Kidney capillary endothelial cell (primary cell): ENCODE measurements at places on chromosomes 12 and 14.
A peak's percentile ranks its signal among the peaks of the same experiment; 100 is the strongest.

DNA sequence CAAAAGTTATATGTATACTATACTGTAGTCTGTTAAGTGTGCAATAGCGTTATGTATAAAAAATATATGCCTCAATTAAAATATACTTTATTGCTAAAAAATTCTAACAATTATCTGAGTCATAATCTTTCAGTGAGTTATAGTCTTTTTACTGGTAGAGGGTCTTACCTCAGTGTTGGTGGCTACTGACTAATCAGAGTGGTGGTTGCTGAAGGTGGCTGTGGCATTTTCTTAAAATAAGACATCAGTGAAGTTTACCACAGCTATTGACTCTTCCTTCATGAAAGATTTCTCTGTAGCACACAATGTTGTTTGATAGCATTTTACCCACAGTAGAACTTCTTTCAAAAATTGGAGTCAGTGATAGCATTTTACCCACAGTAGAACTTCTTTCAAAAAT, 23.4 kb downstream of the POLR3B start:
- no peak for DNase-seq

- no peak for DNase-seq
Measured at GRCh38 chr14:56815745-56816144, 5.5 kb upstream of the OTX2 start.

GRCh38 chr14:29236848-29237247, 470.3 kb downstream of the FOXG1 start:
- peak; percentile 94 for DNase-seq

DNA sequence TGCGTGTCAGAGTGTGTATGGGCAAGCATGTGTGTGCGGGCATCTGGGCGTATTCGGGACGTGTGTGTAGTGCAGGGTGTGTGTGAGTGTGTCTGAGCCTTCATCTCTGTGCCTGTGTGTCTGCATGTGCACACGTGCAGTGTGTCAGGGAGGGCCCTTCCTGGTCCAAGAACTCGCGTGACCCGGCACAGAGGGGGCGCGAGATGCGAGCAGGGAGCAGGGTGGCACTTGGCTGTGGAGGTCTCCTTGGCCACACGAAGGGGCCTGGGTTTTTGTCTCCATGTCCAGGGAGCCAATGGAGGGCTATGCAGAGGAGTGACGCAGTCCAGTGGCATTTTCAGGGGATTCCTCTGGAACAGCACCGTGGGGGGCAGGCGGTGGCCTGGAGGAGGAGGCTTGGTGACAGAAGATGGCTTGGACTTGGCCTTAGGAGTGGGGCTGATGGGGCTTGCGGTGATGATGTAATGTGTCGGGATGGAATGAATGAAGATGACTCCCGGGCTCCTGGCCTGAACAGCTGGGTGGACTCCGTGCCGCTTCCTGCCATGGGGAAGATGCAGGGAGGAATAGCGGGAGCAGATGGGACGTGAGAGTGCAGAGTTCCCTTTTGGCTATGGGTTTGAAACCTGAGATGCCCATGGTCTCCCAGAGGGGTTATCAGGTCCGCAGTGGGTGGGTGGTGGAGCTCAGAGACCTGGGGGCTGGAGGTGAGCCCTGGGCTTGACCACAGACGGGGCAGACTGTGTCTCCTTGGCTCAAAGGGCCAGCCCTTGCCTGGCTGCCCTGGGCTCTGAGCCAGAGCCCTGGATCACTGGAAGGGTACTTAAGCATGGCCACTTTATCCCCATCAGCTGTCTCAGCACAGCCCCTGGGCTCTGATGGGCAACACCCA, 208.3 kb downstream of the PHETA1 start:
- no peak for DNase-seq

DNA sequence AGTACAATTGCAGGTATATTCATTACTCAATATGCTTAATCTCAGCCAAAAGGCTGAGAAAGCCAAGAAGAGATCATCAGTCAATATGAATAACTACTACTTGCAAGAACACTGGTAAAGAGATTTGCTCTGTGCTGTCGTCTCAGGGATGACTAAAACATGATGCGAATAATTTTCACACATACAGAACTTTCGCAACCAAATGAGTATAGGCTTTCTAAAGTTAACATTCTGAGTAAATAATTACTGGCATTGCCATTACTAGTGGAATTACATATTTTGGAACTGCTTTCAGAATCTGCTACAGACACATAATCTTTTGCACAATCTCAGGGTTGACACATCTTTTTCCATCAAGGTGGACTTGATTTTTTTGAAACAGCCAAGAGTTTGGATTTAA, 24.7 kb downstream of the NCKAP1L start:
- no peak for DNase-seq

DNA sequence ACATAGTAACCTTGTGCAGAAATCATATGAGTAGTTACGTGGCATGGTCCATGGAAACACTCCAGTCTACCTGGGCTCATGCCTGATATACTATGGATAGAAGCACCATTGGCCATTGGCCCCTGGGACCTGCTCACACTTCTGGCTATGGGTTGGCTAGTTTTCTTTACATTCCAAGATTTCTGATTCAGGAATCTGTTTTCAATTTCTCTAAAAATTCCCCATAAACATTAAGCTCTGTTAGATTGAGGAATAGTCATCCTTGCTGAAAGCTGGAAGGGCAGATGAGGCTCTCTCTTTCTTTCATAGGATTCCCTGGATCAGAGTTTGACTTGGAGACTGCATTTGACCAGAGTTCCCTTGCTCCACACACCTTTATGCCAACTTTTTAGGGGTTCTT, 37.3 kb upstream of the RAP1B start:
- DNase-seq = no peak

DNA sequence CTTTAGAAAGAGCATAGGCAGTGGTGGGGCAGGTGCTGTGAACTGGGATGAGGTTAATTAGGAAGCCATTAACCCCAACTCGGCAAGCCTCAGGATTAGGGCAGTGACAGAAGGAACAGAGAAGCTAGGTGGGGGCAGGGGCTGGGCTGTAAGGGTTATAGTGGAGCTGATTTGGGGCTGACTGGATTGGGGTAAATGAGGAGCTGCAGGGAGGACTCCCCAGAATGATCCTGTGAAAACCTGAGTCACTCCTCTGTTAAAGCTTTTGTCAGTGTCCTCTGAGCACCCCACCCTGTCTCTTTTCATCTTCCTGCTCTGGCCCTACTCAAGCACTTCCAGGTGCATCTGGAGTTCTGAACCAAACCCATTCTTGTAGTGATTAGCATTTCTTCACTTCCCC, 4.4 kb downstream of the KLC1 start:
- no peak for DNase-seq

DNA sequence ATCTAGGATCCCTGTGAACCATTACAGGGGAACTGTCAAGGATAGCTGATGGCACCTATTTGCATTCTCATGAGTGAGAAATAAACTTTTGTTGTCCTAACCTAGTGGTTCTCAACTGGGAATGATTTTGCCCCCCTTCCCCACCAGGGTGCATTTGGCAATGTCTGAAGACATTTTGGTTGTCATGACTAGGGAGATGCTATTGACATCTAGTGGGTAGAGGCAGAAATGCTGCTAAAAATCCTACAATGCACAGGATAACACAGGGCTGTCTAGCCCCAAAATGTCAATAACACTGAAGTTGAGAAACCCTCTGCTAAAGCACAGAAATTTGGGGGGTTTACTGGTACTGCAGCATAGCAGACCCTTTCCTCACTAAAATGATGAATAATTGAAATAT, 140.9 kb upstream of the SRRM4 start:
- no peak for DNase-seq

DNA sequence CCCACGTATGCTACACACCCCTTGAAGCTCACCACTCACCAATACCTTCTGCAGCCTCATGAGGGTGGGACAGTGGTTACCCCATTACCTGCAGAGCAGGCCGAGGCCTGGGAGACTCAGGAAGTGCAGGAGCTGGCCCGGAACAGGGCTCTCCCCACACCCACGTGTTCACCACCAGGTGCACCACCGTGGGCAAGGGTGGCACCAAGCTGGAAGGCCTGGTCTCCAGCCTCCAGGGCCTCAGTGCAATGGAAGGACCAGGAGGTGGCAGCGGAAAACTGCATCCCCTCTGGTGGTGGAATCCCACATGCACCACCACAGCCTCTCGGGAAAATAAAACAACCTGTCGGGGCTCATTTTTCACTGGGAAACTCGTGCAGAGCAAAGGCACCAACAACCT, 36.4 kb downstream of the ITPK1 start:
- no peak for DNase-seq

- DNase-seq = no peak
Measured at GRCh38 chr12:75542942-75543341, 31.5 kb upstream of the KRR1 start.

DNA sequence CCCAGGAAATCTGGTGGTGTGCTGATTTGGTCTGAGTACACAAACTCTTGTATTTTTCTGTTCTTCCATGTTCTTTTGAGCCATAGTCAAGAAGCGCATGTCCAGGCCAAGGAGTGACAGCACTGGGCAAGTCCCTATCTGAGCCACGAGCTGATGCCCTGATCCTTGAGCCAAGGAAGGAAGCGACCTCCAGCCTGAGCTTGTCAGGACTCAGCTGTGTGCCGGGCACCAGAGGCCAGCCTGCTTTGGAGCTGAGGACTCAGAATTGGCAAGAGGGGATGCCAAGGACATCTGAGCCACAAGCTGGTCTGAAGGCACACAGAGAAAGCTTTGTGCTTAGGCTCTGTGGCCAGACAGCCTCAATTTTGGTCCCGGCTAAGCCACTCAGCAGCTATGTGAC, 52.6 kb downstream of the GALNT16 start:
- DNase-seq = no peak

DNA sequence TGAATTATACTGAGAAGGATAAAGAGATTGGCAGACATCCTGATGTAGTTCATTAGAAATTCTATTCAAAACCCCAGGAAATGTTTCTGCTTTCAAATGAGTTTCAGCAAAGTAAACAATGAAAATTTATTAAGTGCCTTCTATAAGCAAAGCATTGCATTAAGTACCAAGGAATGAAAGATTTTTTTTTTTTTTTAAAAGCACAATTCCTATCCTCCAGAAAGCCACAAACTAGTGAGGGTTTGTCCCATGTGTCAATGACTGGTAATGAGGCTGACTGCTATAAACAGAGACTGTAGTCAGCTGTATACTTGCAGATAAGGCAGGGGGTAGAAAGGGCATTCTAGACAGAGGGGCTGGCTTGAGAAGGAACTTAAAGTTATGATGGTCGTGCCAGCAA, 6.7 kb downstream of the ANO4 start:
- DNase-seq = no peak

DNA sequence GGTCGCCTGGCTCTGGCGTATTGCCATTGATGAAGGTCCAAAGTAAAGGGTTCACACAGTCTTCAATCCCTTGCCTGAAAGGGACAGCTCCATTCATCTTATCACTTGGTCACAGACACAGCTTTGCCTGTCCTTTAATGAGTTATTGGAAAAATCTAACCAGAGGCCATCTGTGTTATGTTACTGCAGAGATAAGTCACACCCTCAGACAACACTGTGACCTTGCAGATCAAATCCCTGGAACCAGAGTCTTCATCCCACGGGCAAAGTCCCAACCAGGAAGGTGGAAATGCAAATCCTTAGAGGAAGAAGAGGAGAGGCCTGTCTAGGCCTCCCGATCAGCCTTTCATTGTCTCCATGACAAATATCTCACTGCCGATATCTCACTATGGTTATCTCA, 68.3 kb upstream of the SCN8A start:
- no peak for DNase-seq

DNA sequence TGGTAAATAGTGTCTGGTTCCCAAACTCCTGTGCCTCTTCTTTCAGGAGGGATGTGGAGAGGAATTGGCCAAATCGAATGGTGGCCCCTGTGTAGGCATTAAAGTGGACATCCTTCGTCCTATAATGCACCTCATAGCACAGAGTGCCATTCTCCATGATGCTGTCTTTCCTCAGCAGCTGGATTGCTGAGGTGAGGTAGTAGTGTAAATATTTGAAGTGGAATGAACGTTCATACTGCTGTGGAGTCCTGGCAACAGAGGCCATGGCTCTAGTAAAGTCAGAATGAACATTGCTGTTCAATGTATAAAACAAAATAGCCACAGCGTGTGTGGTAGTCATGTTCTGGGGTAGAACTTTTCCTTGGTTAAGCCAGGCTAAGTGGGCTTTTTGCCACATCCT, 2.7 kb downstream of the ART4 start:
- DNase-seq = no peak

- DNase-seq = no peak
Measured at GRCh38 chr12:94239332-94239993, 91.1 kb downstream of the PLXNC1 start.

GRCh38 chr12:52063981-52064649, 5.7 kb upstream of the ATG101 start:
- no peak for DNase-seq

DNA sequence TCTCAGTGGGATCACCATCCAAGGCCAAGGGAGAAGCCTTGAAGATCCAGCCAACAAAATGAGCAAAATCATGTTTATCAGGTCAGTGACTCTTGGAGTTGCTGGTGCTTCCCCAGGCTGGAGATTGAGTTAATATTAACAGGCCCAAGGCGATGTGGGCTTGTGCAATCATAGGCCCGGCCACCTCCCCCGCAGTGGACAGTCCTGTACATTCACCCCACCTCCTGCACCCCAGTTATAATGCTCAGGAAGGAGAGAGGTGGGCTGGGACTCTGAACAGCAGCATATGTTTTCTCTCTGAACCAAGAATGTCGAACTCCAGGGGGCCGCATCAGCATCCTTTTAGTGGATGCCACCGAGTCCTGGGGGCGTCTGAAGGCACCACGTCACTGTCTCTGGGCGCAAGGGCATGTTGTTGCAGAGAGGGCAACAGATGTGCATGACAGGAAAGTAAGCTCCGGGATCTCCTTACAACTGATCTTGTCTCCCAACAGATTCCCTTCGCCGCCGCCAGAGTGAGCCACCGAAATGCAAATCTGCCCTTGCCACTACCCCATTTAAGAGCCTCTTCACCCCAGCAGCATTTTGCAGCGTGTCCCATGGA, 32.2 kb upstream of the SERPINA6 start:
- no peak for DNase-seq

- DNase-seq = peak; percentile 60
Measured at GRCh38 chr12:107992870-107993451, 136.1 kb upstream of the WSCD2 start.

DNA sequence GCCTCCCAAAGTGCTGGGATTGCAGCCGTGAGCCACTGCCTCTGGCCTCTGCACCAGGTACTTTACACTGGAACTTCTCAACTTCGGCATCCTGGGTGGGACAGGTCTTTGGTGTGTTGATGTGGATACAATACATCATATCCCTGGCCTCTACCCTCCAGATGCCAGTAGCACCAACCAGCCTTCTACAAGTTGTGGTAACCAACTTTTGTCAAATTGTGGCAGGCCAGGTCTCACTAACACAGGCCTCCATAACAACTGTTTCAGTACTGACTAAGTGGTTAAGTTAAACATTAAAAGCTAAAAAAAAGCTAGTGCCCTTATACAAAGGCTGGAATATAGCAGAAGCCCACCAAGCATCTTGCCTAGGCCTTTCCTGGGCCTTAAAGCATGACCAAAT, 232.9 kb downstream of the PCNX1 start:
- DNase-seq = no peak
